ENCODE measurements at places on chromosomes 6 and 20.

- DNase-seq: no peak
These were observed 116.0 kb downstream of the RNF144B start for GRCh38 chr6:18503206-18503592.

DNA sequence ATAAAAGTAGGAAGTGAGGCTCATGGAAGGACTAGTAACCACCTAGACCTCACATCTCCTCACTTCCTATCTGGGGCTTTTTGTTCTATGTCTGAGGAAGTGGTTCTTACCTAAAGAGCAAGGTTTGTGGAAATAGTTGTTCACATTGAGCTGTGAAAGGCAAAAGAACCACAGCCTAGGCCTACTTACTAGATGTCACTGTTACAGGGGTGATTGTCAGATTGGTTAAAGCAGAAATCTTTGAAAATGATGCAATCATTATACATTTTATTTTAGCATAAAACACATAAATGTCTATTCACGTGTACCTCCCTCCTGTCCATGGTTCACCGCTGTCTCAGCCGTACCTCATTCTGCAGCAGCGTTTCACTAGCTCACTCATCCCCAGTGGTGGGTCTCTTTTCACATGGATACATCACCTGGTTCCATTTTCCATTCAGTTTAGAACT is 268.8 kb downstream of the TMEM242 start:
- no peak for DNase-seq

- no peak for DNase-seq
These were observed 8.8 kb downstream of the L3MBTL1 start for GRCh38 chr20:43516251-43516824.

DNA sequence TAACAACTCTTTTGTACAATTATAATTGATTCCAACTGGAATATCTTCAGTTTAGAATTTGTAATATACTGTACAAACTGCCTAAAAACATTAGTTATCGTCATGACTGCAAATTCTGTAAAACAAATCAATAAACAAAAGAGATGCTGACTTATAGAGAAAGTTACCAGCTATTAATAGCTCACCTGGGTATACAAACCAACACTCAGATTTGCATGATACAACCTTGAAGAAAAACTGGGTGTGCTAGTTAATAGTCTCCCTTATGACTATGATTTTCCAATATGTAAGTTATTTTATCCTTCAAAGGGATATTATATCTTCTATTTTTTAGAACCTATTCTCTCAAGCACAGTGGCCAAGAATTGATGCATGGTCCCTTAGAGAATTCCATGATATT is 698.5 kb downstream of the FRK start:
- no peak for DNase-seq

- no peak for DNase-seq
These were observed 55.6 kb upstream of the NEDD9 start for GRCh38 chr6:11288065-11288464.

GRCh38 chr6:105920071-105920470 is 166.1 kb upstream of the PRDM1 start:
- no peak for DNase-seq

All from activated T-helper 1 cell treated with anti-CD3 and anti-CD28 coated beads, Interleukin-2, amount 50 U/mL, for 16 hours (primary cell).